CD4-positive, alpha-beta T cell (primary cell): ENCODE measurements at places on chromosomes 13 and 19.

GRCh38 chr13:45046445-45046844 lies 57.1 kb downstream of the GPALPP1 start:
- DNase-seq, result no peak

GRCh38 chr19:18344582-18344950 lies 4.2 kb downstream of the PGPEP1 start:
- DNase-seq, result no peak

DNA sequence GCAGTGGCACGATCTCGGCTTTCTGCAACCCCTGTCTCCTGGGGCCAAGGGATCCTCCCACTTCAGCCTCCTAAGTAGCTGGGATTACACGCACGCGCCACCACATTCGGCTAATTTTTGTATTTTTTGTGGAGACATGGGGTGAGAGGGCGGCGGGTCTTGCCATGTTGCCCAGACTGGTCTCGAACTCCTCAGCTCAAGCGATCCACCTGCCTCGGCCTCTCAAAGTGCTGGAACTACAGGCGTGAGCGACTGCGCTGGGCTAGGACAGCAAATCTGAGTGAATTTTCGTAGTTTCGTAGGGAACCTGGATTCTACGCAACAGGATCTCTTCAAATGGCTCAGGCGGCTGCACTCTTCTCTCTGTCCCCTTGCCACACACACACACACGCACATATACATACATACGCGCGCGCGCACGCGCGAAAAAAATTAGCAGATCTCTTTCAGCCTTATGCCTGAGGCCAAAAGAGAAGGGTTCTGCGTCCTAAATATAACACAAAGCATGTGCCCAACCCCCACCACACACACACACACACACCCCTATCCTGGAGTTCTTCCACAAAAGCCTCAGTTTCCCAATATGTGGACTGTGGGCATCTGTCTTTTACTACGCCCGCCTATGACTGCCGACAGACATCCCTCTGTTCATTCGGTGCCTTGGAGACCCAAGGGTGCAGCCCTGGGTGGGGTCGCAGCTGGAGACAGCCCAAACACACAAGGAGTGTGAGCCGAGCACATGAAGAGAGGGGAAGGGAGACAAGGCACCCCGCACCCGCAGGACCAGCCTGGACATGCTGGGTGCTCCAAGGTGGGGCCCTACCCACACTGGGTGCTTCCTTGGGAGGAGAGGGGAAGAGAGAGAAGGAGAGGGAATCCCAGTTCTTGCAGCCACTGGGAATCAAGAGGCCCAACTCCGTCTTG lies 616 bp downstream of the PINLYP start:
- no peak for DNase-seq

- DNase-seq, result no peak
These were observed 157.9 kb downstream of the COL4A1 start for GRCh38 chr13:110149036-110149435.

DNA sequence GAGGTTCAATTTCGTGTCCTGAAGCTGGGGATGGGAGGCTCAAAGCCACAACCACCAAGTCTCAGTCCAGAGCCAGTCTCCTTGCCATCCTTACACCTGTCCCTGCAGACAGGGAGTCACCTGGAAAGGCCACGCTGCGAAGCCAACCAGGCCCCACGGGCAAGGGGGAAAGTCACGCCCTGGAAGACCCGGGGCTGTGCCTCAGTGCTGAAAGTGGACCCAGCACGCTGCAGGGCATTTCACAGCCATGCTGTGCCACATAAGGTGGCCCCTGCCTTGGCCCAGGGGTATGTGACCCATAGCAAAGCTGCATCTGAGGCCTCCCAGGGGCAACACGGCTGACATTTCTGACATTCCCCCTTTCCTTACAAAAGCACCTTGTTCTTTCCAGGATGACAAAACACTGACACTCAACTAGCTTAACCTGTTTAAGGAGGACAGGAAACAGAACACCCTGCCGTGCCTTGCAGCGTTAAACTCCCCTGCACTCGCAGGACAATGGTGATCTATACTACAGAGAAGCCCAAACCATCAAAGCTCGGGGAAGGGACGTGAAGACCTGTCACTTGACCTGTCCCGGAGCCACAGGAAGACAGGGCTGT lies 14.8 kb downstream of the CHERP start:
- DNase-seq, result no peak

- DNase-seq, result no peak
These were observed 152.5 kb downstream of the IER2 start for GRCh38 chr19:13302526-13303270.

GRCh38 chr13:113299951-113300350 lies 2.9 kb downstream of the LAMP1 start:
- peak; percentile 19 for DNase-seq

DNA sequence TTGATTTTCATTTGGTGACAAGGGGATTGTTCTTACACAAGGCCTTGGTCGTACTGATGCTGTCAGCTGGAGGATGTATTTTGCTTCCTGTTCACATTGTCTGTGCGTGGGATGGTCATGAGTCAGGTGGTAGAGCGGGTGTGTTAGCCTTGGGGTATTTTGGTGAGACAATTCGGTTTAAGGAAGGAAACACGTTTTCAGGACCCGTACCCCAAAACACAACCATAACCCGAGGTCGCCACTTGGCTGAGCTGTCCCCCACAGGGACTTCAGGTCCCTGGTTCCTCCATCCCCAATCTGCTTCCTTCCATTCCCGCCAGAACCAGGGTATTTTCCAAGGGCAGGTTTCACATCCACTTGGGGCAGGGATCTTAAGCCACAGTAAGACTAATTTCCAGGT lies 15.0 kb downstream of the MYO9B start:
- DNase-seq, result no peak

GRCh38 chr13:102227741-102228140 lies 174.1 kb downstream of the FGF14 start:
- no peak for DNase-seq

DNA sequence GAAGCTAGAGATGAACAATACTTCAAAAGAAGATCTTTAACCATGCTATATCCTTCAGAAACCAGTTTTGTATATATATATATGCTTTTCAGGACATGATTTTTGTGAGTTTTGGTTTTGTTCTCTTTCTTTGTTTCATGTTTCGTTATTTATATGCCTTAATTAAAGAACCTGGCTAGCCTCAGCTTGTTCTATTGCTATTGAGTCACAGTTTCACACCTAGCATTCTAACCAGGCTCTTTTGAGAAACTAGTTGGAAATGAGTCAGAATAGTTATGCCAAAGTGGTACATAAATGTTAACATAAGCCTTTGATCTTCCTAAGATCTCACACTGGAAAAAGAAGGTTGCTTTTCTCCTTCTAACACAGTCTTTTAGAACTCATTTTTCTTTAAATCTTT lies 1925.2 kb downstream of the OLFM4 start:
- no peak for DNase-seq

DNA sequence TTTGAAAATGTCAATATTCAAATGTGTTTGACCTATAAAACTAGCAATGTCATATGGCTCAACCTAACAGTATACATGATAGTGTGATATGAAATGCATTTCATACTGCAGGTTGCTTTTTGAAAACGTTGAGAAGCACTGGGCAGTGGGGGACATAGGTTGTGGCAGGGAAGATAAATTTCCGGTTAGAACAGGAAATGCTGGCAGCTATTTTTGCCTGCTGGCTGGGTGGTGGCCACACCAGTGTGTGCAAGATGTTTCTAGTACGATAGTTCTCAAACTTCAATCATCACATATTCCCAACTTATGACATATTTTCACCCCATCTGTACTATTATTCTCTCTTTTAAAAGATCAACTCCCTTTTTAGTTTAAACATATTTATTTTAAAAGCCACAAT lies 17.2 kb downstream of the FXYD5 start:
- DNase-seq, result no peak

DNA sequence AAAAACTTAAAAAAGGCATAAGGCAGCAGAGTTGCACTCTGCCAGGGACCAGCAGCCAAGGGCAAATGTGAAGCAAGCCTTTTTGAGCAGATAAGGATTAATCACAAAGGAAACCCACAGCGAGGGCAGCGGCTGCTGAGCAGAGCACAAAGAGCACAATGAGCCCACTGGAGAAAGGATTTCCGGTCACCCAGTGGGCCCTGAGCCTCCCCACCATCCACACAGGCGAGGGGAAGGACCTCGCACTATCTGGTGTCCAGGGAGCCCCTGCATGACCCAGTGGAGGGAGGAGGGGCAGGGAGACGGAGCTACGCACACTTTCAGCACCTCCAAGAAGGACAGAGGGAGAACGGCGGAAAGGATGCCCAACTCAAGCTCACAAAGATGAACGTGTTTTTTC lies 40.0 kb downstream of the COL4A1 start:
- no peak for DNase-seq

GRCh38 chr19:29311191-29311790 lies 98.3 kb upstream of the UQCRFS1 start:
- no peak for DNase-seq

GRCh38 chr13:94479616-94480015 lies at the start of gene DCT:
Gene DCT (minus strand): TSS chr13:94479682. CDS start chr13:94479255, 427 bp downstream.
- no peak for DNase-seq

DNA sequence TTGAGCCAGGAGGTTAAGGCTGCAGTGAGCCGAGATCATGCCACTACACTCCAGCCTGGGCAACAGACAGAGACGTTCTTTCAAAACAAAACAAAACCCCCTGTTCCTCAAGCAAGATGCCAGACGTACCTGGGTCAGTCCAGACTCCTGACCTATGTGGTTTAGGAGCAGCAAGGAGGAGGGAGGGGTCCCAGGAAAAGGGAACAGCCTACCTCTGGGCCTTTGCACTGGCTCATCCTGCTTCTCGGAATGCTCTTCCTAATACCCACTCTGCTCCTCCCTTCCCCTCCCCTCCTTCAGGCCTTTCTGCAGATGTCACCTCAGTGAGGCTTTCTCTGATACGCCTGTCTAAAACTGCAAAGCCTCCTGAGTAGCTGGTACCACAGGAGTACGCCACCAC lies 9.5 kb downstream of the RINL start:
- DNase-seq, result no peak

DNA sequence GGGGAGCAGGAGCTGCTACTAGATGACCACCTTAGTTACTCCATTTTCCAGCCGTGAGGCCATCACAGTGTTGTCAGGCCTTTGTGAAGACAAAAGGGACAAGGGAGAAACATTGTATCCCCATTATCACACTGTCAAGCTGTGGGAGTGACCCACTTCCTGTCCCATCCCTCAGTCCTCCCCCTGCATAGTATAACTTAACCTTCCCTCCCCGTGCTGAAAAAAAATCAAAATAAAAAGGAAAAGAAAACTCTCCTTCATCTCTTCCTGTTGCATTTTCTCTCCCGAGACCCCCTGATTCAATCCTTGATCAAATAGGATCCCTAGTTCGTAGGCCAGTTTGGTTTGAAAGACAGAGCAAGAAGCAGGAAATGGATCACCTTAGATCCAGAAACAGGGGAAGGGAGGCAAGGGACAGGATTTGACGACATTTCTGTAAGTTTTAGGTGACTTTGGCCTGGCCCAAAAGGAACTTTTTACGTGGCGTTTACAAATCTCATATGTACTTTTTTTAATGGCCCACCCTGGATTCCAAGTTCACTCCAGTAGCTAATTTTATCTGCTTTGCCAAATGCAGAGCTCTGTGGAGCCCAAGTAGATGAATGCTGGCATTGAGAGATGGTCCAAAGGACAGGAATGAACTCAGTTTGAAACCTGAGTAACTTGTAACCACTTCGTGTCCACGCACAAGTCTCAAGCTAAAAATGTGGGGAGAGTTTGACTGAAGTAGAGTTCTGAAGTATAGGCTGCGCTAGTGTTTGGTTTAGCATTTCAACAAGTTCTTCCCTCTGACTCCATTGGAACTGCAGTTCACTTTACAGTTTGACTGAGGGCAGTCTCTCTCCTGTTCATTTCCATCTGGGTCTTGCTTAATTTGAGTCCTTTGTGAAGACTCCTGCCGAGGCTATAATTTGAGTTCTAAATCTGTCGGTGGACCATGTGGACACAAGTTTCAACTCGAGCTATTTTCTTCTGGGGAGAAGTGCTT lies 16.6 kb upstream of the GATAD2A start:
- DNase-seq, result no peak

DNA sequence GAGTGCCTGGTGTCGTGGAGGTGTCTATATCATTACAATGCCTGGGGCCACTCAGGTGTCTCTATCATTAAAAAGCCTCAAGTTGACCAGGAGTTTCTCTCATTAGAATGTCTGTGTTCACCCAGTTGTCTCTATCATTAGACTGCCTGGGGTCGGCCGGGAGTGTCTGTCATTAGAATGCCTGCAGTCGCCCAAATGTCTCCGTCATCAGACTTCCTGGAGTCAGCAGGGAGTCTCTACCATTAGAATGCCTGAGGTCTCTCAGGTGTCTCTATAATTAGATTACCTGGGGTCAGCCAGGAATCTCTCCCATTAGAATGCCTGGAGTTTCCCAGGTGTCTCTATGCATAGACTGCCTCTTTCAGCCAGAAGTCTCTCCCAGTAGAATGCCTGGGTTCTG lies 1477.6 kb downstream of the UQCRFS1 start:
- no peak for DNase-seq

GRCh38 chr19:9528757-9529336 lies 9.6 kb downstream of the ZNF426 start:
- no peak for DNase-seq

DNA sequence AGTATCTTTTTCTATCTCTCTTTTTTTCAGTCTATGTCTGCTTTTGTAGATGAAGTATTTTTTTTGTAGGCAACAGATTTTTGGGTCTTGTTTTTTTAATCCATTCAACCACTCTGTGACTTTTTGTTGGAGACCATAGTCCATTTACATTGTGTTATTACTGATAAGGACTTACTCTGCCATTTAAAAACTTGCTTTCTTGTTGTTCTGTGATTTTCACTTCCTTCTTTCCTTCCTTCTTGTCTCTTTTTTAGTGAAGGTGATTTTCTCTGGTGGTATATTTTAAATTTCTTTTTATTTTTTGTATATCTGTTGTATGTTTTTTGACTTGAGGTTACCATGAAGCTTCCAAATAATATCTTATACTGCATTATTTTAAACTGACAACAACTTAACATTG lies 79.5 kb downstream of the COG6 start:
- no peak for DNase-seq

GRCh38 chr19:47005164-47005641 lies 14.4 kb upstream of the NPAS1 start:
- no peak for DNase-seq

GRCh38 chr19:50181121-50181520 lies 18.0 kb upstream of the IZUMO2 start:
- DNase-seq, result no peak

DNA sequence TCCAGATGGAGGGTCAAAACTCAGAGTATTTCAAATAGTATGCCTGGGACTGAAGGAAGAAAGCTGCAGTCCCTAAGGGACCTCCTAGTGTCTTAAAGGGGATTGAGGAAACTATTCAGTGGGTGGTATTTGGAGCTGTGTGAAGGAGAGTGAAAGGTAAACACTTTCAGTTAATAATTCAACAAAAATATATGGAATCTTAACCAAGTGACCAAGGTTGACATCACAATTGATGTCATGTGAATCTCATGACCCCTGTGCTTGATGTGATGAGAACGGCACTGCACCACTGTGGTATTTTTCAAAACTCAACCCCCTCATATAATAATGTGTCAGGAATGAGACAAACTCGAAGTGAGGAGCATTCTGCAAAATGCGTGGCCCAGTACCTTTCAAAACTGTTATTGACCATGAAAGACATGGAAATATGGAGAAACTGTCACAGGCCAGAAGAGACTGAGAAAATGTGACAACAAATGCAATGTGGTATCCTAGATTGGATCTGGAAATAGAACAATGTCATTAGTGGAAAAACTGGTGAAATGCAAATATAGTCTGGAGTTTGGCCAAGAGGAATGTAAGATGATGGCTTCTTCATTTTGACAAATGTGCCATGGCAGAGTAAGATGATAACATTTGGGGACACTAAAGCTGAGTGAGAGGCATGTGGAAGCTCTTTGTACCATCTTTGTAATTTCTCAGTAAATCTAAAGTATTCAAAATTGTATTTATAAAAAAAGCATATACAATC lies 553.9 kb downstream of the RFC3 start:
- no peak for DNase-seq
